Activated B cell treated with CpG ODN at 0.5 μM for 24 hours (primary cell): ENCODE measurements at places on chromosomes 7 and 10.

GRCh38 chr7:133822001-133822641 is 305.0 kb upstream of the LRGUK start:
- no peaks in the 10 kb centered on the region for H3K27me3 ChIP-seq
- H3K27ac ChIP-seq, result no peak overlapping the region
- peaks cover 51% of the 10 kb centered on the region for H3K36me3 ChIP-seq
- H3K4me1 ChIP-seq, result no peaks in the 10 kb centered on the region
- DNase-seq, result no peak

DNA sequence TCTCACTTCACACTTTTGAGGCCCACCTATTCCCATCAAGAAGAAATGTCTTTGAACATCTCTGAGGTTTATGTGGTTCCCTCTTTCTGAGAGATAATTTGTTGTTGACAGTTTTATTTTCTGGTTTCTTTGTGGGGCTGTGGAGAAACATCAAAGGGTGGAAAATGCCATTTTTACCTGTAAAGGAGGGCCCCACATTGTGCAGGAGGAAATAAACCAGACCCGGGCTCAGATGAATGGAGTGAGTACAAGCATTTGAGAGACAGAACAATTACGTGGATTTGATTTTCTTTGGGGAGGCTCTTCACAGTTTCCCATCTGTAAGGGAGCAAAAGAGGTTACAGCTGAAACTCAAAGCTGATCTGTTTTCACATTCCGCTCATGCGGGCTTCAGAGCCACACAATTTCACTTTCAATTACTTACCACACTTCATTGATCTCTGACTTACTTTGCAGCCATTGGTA is 29.8 kb downstream of the ITPRIP start:
- no peaks in the 10 kb centered on the region for H3K27me3 ChIP-seq
- no peak for DNase-seq
- H3K4me1 ChIP-seq, result peaks cover 23% of the 10 kb centered on the region

DNA sequence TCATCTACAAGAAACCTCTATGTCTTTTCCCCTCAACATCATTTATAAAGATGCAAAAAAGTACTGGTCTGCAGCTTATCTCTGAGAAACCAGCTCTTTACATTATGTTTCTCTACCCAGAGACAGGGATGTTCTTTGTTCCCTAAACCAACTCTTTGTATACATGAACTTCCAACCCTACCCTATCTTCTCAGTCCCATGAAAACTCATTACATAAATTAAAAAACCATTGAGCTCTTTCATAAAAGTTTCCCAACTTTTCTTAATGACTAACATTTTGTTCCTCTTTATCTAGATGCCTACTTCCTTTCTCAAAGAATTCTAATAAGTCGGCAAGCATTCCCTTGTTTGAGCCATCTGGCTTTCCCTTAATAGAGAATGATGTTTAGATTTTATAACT is 192.8 kb upstream of the AGK start:
- no peaks in the 10 kb centered on the region for H3K4me1 ChIP-seq
- H3K27me3 ChIP-seq, result peaks cover 5% of the 10 kb centered on the region
- no peaks in the 10 kb centered on the region for H3K36me3 ChIP-seq

DNA sequence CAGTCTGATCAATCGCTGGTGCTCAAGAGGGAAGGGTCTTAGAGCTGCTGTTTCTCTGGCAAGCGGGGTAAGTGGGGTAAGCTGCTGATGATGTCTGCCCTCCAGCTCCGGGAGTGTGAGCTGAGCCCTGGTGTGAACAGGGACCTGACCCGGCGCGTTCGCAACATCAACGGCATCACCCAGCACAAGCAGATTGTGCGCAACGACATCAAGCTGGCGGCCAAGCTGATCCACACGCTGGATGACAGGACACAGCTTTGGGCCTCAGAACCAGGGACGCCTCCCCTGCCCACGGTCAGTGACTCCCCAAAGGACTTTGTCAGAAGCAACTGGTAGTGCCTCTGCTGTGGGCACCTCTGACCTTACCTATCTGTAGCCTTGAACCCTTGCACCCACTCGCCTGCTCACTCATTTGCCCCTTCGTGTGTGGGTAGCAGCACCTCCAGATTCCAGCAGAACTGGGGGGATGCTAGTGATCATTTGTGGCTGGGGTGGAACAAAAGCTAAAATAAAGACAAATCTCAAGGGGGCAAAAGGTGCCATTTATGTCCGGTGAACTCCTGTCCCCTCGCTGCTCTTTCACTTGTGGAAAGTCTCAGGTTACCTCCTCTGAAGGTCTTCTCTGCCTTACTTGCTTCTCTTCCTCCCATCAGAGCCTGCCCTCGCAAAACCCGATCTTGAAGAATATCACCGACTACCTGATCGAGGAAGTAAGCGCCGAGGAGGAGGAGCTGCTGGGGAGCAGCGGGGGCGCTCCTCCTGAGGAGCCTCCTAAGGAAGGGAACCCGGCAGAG is 3.2 kb downstream of the UFSP1 start:
- peaks cover 71% of the 10 kb centered on the region for H3K36me3 ChIP-seq
- peak overlapping the region; percentile 91 for H3K27ac ChIP-seq
- H3K4me3 ChIP-seq, result no peak overlapping the region
- no peak for DNase-seq

- no peaks in the 10 kb centered on the region for H3K27me3 ChIP-seq
Observed at GRCh38 chr7:26409661-26410547, 118.2 kb downstream of the SNX10 start.

DNA sequence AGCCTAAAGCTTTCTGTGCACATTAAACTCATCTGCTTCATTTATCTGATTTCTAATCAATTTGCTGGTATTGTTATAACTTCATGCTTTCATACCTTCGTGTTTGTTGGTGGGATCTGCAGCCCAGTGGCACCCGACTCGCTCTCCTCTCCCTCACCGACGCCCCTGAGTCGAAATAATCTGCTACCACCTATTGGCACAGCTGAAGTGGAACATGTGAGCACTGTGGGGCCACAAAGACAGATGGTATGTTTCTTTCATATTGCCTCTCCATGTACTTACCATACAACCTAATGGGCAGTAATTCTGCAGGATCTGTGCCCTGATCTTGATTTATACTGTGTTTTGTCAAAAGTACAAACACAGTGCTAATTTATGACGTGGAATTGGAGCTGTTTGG is 12.4 kb downstream of the DNAJC9 start:
- no peak overlapping the region for H3K4me3 ChIP-seq
- H3K27ac ChIP-seq, result no peak overlapping the region
- no peak for DNase-seq
- no peaks in the 10 kb centered on the region for H3K4me1 ChIP-seq

GRCh38 chr10:43623351-43623750 is 17.1 kb downstream of the ZNF485 start:
- DNase-seq, result no peak
- H3K36me3 ChIP-seq, result peaks cover 2% of the 10 kb centered on the region
- no peaks in the 10 kb centered on the region for H3K27me3 ChIP-seq
- H3K4me1 ChIP-seq, result no peaks in the 10 kb centered on the region
- no peak overlapping the region for H3K4me3 ChIP-seq

- peaks cover 10% of the 10 kb centered on the region for H3K36me3 ChIP-seq
- H3K4me1 ChIP-seq, result peaks cover 77% of the 10 kb centered on the region
- H3K27ac ChIP-seq, result peak overlapping the region; percentile 67
- H3K4me3 ChIP-seq, result no peak overlapping the region
Observed at GRCh38 chr7:22700559-22701002, 26.4 kb upstream of the IL6 start.

DNA sequence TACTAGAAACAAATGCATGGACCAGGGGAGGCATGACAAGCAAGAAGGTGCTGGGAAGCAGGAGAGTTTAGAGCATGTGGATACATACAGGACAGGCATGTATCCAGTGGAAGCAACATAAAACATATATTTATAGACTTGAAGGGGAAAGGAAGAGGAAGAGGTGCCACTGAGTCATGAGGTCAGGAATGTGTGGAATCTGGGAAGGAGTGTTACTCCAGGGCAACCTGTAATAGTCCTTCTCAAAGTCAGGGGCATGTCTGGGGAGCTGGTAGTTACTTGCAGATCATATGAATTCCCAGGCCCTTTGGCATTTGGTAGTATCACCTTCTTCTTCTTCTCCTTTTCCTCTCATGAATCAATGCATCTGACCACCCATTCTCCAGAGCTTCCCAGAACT is 246.6 kb downstream of the XPNPEP1 start:
- no peaks in the 10 kb centered on the region for H3K27me3 ChIP-seq
- H3K27ac ChIP-seq, result no peak overlapping the region
- no peak overlapping the region for H3K4me3 ChIP-seq
- DNase-seq, result no peak
- no peaks in the 10 kb centered on the region for H3K4me1 ChIP-seq
- no peaks in the 10 kb centered on the region for H3K36me3 ChIP-seq

- H3K4me1 ChIP-seq, result no peaks in the 10 kb centered on the region
- DNase-seq, result no peak
- no peaks in the 10 kb centered on the region for H3K36me3 ChIP-seq
- no peak overlapping the region for H3K27ac ChIP-seq
Observed at GRCh38 chr10:9554321-9554720, 1463.4 kb upstream of the CELF2 start.

GRCh38 chr7:137454246-137454724 is 110.8 kb upstream of the PTN start:
- H3K27me3 ChIP-seq, result no peaks in the 10 kb centered on the region
- H3K4me1 ChIP-seq, result no peaks in the 10 kb centered on the region
- no peak overlapping the region for H3K4me3 ChIP-seq
- H3K27ac ChIP-seq, result no peak overlapping the region
- DNase-seq, result no peak
- no peaks in the 10 kb centered on the region for H3K36me3 ChIP-seq

DNA sequence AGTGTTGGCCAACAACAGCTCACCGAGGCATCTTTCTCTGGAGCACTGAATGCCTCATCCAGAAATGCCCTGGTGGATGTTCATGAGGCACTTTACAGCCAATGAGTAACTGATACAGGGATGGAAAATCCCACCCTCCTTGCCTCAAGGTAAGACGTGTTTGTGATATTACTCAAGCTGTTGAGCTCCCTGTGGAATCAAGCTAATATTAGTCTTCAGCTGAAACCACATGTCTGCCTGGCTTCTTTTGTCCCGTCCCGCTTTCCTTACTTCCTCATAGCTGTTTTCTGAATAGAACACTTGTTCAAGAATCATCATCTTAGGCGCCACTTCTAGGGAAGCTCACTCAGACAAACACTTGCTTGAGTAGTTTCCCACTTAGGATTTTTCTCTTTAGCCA is 422.4 kb downstream of the INHBA start:
- DNase-seq, result no peak
- no peaks in the 10 kb centered on the region for H3K4me1 ChIP-seq
- H3K27ac ChIP-seq, result no peak overlapping the region

DNA sequence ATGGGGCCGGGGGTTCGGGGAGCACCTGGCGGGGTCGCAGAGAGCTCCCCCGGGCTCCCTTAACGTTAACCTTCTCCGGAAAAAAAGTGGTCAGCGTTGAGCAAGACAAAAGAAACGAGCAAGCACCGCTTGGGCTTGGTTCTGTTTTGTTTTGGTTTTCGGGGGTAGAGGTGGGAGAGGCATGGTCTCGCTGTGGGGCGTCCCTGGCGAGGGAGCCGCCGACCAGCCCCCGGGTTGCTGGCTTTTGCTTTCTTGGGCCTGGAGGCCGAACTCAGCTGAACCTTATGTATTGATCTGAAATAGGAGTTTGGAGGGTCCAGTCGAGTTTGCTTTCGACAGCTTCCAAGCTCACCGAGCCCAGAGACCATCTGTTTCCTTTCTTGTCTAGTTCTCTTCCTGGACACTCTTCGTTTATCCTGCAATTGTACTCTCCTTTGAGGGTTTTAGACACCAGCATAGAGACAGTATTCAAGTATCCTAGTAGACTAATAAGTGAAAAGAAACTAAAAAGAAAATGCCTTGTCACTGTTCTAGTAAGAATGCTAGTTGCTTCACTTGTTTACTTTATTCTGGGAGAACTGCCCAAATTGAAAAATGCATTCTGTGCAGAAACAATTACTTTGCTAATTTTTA is 980 bp downstream of the FHIP2A start:
- peaks cover 8% of the 10 kb centered on the region for H3K36me3 ChIP-seq
- H3K4me3 ChIP-seq, result peak overlapping the region; percentile 91
- peaks cover 30% of the 10 kb centered on the region for H3K4me1 ChIP-seq
- no peaks in the 10 kb centered on the region for H3K27me3 ChIP-seq

DNA sequence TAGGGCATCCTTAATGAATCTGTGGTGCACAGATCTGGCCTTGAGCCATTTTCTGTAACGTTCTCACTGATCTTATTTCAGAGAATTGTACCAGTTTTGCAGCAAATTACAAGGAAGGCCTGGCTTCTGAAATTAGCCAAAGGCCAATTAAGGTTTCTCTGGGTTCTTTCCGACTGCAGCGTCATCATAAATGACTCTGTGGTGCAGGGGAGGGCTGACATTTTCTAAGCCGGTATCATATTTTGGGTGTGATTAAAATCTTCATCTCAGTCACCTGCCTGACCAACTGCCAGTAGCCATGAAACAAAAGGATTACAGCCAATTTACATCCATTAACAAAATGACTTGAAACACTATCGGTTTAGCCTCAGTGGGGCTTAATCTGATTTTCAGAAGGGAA is 363.7 kb downstream of the ADRA2A start:
- H3K27me3 ChIP-seq, result peaks cover 2% of the 10 kb centered on the region
- no peaks in the 10 kb centered on the region for H3K4me1 ChIP-seq
- DNase-seq, result no peak
- H3K4me3 ChIP-seq, result no peak overlapping the region
- no peaks in the 10 kb centered on the region for H3K36me3 ChIP-seq

GRCh38 chr7:139752604-139753003 is 25.2 kb downstream of the HIPK2 start:
- no peak overlapping the region for H3K4me3 ChIP-seq
- peaks cover 10% of the 10 kb centered on the region for H3K36me3 ChIP-seq
- H3K27me3 ChIP-seq, result no peaks in the 10 kb centered on the region
- H3K27ac ChIP-seq, result no peak overlapping the region
- DNase-seq, result no peak

DNA sequence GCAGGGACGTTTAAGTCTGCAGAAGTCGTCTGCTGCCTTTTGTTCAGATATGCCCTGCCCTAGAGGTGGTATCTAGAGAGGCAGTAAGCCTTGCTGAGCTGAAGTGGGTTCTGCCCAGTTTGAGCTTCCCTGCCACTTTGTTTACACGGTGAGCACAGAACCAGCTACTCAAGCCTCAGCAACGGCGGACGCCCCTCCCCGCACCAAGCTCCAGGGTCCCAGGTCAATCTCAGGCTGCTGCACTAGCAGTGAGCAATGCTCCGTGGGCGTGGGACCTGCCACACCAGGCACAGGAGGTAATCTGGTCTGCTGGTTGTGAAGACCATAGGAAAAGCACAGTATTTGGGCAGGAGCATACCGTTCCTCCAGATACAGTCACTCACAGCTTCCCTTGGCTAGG is 148.1 kb upstream of the LAMB4 start:
- no peaks in the 10 kb centered on the region for H3K27me3 ChIP-seq
- H3K36me3 ChIP-seq, result no peaks in the 10 kb centered on the region
- H3K4me1 ChIP-seq, result peaks cover 9% of the 10 kb centered on the region
- DNase-seq, result no peak
- H3K4me3 ChIP-seq, result no peak overlapping the region
- H3K27ac ChIP-seq, result no peak overlapping the region

DNA sequence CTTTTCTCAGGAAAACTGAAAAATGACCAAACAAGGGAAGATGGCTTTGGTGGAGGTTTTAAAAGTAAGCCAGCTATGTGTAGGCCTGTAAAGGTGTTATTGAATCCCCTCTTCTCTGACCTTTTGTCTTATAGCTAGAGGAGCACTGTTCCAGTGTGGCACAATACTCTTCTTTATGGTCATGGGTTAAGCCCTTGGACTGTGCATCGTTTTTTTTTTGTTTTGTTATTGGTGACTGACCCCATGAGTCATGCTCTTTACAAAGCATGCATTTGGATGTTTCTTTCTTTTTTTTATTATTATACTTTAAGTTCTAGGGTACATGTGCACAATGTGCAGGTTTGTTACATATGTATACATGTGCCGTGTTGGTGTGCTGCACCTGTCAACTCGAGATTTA is 19.6 kb upstream of the FAM25A start:
- no peaks in the 10 kb centered on the region for H3K36me3 ChIP-seq
- no peak overlapping the region for H3K4me3 ChIP-seq
- DNase-seq, result no peak
- H3K27ac ChIP-seq, result no peak overlapping the region
- H3K27me3 ChIP-seq, result no peaks in the 10 kb centered on the region
